ENCODE measurements at places on chromosomes 6 and 20.

DNA sequence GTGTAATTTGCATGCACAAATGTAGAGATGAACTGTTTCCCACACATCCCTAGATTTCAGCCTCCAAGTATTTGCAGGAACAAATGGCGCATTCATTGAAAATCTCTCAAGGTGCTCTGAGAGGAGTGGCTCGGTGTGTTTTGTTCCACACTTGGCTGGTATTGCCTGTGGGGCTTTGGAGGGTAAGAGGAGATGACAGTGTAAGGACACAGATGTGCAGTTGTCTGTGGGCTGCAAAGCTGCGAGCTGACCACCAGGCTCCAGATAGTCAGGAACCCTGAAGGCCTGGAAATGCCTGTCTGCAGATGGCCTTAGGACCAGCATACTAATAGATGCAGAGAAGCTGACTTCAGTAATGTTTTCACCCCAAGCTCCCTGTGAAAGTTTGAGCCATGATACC lies 57.7 kb upstream of the PBOV1 start:
- no peak for DNase-seq

DNA sequence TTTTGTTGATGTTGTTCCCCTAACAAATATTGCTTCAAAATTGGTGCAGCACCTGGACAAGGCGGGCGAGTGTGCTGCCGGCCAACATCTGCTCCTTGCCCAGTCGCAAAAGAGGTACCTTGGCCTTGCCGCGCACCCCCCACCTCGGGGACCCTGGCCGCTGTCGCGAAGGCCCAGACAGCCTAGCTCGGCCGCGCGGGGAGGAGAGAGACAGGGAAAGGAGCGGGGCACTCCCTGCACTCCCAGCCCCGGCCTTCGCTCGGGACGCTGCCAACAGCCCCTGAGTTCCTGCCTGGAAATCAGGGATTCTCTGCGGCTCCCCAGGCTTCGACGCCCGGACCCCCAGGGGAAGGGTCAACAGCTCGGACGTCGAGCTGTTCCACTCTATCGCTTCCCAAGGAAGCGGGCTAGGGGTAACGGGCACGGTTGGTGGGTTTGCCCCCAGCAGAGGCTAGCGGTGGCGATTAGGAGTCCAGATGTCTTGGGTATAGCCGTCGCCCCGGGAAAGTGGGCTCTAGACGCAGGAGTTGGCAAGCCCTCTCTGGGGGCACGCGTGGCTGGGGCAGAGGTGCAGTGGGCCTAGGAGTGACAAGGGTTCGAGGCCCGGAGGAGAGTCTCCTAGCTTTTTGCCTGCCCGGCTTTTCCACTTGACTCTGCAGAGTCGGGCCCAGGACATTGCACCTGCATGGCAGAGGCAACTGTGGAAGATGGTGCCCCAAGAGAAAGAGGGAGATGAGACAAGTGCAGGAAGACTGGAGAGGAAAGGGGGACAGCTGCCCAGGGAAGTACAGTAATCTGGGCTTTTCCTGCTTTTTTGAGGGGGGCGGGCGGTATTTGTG lies 8.2 kb downstream of the POU3F2 start:
- DNase-seq = no peak

DNA sequence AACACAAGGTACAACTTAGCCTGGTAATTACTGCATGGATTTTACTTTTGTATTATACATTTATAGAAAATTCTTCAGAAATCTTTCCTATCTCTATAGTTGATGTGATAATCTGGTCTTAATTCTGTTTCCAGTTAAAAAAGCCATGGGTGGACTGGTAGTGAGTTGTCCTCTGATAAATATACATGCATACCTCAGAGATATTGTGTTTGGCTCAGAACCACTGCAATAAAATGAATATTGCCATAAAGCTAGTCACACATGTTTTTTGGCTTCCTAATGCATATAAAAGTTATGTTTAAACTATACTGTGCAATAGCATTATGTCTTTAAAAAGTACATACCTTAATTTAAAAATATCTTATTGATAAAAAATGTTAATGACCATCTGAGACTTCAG lies 708.6 kb upstream of the MARCKS start:
- no peak for DNase-seq

GRCh38 chr6:124297507-124297906 lies 493.8 kb downstream of the NKAIN2 start:
- no peak for DNase-seq

DNA sequence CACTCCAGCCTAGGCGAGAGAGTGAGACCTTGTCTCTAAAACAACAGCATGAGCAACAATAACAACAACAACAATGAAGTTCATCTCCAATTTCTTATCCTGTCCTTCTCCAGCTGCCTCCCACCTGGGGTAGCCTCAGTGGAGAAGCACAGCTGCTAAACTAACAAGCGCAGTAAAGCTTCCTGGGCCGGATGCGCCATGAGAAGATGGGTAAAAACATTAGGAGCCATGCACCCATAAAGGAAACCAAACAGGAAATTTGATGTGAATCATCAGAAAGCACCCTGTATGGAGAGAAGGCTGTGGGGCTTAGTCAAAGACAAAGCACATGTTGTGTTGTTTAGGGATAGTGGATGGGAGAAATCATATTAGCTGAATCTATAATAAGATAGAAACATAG lies 61.1 kb upstream of the CCN6 start:
- DNase-seq = no peak

DNA sequence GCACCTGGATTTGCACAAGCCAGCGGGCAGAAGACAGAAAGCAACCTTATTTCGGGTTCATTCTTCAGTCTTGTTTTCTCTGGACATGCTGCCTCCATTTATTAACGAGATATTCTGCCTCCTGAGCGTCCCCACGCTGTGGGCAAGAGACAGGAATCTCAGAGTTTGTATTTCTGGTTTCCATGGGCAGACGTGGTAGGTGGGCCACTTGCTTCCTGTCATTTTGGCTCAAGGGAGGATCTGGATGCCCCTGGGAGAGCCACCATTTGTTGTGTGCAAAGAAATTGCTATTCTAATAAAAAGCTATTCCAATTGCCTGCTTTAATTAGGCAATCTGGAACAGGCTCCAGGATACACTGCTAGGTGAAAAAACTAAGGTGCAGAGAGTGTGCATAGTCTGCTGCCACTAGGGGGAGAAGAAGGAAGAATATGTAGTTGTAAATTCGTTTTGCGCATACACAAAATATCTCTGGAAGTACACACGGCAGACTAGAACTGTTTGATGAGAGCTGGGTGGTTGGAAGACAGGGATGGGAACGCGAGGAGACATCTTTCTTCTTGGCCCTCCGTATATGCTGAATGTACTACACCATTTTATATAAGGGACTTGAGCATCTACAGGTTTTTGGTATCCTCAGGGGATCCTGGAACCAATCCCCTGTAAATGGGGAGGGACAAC lies 30.1 kb upstream of the SLC16A10 start:
- DNase-seq = peak; percentile 59

DNA sequence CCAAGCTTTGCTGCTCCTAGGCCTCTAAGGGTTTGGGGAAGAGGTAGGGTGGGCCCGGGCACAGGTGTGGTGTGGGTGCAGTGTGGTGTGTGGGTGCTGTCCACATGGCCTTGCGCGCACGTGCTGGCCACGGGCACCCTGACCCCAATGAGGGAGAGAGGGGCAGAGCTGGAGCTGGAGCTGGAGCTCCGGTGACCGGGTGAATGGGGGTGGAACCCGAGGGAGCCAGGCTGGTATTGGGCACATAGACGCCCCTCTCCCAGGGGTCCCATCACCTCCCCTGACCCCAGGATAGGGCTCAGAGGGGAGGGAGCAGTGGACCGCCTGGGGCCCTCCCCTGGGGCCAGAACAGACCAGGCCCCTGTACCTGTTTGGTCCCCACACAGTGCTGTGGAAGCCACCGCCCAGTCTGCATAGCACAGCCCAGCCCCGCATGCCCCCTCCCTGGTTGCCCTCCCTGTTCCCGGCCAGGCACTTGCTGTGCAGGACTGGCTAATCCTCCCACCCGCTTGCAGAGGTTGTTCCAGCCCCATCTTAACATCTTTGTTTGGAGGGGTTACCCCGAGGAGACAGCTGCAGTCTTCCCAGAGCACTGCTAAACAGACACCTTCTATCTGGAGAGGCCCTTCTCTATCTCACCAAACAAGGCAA lies 984 bp downstream of the ADAM33 start:
- no peak for DNase-seq

GRCh38 chr20:23159947-23160318 lies 73.8 kb upstream of the CD93 start:
- no peak for DNase-seq

DNA sequence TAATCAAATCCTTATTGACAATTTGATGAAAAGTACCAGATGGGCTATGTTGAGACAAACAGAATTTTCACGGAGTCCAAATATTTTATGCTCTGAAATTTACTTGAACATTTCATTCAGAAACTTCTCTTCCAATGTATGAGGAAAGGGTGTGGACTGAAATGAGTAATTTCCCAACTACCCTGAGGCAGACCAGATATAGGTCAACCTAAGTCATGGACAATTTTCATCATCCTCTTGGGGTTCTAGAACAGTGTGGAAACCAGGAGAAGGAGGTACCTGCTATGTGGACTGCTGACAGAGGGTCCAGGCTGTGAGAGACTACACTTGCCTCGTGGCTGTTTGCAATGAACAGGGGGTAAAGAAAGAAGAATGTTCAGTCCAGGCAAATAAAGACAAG lies 323.0 kb downstream of the ESR1 start:
- DNase-seq = no peak

GRCh38 chr6:16540804-16541752 lies 220.2 kb downstream of the ATXN1 start:
- DNase-seq = no peak

- peak; percentile 54 for DNase-seq
Observed at GRCh38 chr6:15423286-15423993, 177.6 kb downstream of the JARID2 start.

GRCh38 chr6:129645830-129646579 lies 64.0 kb downstream of the ARHGAP18 start:
- no peak for DNase-seq

DNA sequence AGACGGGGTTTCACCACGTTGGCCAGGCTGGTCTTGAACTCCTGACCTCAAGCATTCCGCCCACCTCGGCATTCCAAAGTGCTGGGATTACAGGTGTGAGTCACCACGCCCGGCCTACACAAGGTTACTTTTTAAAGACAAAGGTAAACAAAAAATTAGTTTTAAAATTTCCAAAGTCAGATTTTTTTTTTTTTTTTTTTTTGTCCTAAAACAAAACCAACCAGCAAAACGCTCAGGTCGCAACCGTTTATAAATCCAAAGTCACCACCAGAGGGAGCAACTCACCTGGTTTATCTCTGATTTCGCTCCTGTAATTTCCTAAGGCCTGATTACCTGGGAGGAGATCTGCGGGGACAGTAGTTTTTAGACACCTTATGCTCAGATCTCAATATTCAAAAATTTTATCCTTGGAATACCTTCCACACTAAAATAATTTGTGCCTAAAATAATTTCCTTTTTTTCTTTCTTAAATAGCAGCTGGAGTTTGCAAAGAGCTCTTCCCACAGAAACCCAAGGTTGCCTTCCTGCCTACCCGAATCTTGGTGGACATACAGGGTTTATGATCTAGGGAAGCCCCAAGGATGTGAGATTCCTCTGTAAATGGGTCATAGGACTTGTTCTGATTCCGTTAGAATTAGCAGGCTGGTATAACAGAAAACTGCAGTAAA lies 19.8 kb upstream of the TREM1 start:
- peak; percentile 28 for DNase-seq

DNA sequence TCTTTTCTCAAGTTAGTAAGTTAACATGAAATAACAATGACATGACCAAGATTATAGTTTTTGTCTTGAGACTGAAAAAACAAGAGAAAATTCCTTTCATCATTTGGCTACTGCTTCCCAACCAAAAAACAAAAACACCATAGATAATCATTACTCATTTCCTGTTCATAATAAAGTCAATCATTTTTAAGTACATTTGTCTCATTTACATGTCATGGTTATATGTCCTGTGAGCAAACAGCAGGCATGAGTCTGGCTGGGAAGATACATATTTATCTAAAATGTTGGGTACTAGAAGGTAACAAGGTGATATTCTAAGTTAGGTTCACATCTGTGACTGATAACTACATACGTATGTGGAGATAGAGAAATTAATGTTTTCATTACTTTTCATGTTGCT lies 180.5 kb downstream of the ISM1 start:
- no peak for DNase-seq

GRCh38 chr6:154766288-154766687 lies 33.1 kb downstream of the SCAF8 start:
- DNase-seq = peak; percentile 44

- DNase-seq = no peak
Observed at GRCh38 chr6:8939615-8940014, 504.3 kb upstream of the SLC35B3 start.

- no peak for DNase-seq
Observed at GRCh38 chr6:122187186-122187585, 212.3 kb upstream of the HSF2 start.

- DNase-seq = peak; percentile 63
Observed at GRCh38 chr6:36227379-36228228, 31.1 kb downstream of the BRPF3 start.

All from myocyte (in vitro differentiated cells).